Umbilical cord (tissue), 2 donors: ENCODE measurements at places on chromosomes 5 and 9.
A peak's percentile ranks its signal among the peaks of the same experiment; 100 is the strongest.

GRCh38 chr9:31541721-31542281, 842.6 kb upstream of the ACO1 start:
- DNase-seq, result peak; percentile 69

DNA sequence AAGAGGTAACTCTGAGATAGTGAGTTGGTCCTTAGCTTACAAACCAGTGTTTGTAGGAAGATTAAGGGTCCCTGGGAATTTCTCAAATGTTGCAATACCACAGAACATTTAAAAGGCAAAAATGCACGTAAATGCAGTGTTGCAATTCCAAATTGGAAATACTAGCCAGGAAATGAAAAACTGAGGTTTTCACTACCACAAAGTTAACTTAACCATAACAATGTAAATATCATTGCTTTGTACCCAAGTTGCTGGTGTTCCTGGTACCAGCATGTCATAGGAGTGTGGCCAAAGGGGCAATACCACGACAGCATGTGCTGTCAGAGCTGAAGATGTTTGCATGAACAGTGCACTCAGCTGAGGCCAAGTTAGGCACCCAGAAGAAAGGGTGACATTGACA, 382.9 kb downstream of the GLIS3 start:
- no peak for DNase-seq

DNA sequence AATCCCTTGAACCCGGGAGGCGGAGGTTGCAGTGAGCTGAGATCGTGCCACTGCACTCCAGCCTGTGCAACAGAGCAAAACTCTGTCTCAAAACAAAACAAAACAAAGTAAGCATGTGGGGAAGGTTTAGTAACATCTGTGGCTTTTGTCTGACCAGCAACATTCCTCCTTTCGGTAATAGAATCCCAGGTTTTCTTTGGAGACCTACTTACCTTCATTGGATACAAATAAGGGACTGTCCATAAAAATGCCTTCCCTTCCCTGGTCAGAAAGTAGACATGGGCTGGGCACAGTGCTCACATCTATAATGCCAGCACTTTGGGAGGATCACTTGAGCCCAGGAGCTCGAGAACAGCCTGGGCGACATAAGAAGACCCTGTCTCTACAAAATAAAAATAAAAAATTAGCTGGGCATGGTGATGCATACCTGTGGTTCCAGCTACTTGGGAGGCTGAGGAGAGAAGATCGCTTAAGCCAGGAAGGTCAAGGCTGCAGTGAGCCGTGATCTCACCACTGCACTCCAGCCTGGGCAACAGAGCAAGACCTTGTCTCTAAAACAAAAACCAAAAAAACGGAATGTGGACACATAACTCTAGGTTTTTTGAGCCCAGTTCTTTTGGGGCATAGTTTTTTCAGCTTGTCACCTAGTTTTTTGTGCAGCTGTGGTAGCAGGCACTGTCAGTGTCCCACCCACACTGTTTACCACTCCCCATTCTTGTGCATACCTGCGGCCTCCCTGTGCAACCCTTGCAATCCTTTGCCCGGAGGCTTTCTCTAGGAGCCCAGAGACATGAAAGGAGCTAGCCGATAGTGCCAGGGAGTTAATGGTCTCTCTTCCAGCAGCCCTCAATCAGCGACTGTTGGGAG, 9.0 kb upstream of the SPINK4 start:
- peak; percentile 17 for DNase-seq

- DNase-seq, result no peak
These were observed 321.0 kb upstream of the TRPC7 start for GRCh38 chr5:136686192-136686872.

DNA sequence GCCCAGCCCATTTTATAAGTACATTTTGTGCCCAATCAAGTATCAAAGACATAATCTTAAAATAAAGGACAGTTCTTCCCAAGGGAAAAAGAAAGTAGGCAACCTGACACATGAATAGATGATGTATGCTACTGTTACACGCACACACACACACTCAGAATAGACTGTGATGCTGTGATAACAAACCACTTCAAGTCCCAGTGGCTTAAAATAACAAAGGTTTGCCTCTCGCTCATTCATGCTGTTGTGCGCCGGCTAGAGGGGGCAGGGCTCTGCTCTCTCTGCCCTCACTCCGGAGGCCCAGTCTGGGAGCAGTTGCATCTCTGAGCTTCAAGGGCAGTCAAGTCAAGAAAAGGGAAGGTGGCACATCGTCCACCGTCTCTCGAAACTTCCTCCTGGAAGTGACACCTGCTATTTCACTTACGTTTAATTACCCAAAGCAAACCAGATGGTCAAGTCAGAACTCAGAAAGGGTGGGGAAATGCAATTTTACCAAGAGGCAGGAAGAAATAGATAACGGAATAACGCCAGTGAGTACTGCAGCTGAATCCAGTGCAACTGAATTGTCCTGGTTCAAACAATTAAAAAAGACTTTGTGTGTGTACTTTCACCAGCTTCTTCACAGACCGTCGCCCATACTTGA, 43.3 kb downstream of the ANKRD33B start:
- peak; percentile 47 for DNase-seq

GRCh38 chr5:126120939-126121338, 302.3 kb upstream of the GRAMD2B start:
- DNase-seq, result no peak

- peak; percentile 84 for DNase-seq
These were observed 303.0 kb upstream of the PDE4D start for GRCh38 chr5:60196385-60197113.

DNA sequence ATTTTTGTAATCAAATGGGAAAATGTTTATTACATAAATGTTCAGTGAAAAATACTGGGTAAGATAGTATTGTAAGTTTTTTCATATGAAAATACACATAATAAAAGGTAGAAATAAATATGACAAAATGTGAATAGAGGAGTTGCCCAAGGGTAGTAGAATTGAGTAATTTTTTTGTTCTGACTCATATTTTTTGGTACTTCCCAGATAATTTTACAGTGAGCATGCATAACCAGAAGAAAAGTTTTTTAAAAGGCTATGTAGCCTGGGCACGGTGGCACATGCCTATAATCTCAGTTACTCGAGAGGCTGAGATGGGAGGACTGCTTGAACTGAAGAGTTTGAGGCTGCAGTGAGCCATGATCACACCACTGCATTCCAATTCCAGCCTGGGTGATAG, 116.9 kb downstream of the PIP5K1B start:
- no peak for DNase-seq
